ENCODE measurements at places on chromosomes 13 and 19.
A peak's percentile ranks its signal among the peaks of the same experiment; 100 is the strongest.

- DNase-seq = no peak
These were observed 352.5 kb downstream of the DNAJC15 start for GRCh38 chr13:43375797-43376465.

GRCh38 chr19:925087-925525 lies 729 bp upstream of the ARID3A start:
- DNase-seq = no peak

- DNase-seq = no peak
These were observed 144.6 kb downstream of the NBEA start for GRCh38 chr13:35086667-35087066.

- DNase-seq = no peak
These were observed 15.4 kb upstream of the MED4 start for GRCh38 chr13:48110132-48110868.

DNA sequence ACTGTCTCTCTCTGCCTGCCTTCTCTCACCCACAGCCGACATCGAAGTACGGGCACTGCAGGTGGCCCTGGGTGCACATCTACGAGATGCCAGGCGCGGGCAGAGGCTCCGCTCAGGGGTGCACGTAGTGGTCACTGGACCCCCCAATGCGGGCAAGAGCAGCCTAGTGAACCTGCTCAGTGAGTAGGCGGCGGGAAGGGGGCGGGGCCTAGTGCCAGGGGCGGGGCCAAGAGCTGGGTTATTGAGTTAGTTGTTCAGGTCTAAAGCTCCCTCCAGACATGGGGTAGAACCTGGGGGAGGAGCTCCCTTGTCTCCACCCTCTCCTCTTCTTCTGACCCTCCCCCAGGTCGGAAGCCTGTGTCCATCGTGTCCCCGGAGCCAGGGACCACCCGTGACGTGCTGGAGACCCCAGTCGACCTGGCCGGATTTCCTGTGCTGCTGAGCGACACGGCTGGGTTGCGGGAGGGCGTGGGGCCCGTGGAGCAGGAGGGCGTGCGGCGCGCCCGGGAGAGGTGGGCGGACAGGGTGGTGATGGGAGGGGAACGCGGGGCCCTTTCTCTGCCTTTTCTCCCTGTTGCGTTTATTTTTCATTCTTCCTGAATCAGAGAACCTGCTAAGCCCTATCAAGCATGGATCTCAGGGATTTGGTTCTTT lies 1.9 kb downstream of the GTPBP3 start:
- DNase-seq = peak; percentile 36

DNA sequence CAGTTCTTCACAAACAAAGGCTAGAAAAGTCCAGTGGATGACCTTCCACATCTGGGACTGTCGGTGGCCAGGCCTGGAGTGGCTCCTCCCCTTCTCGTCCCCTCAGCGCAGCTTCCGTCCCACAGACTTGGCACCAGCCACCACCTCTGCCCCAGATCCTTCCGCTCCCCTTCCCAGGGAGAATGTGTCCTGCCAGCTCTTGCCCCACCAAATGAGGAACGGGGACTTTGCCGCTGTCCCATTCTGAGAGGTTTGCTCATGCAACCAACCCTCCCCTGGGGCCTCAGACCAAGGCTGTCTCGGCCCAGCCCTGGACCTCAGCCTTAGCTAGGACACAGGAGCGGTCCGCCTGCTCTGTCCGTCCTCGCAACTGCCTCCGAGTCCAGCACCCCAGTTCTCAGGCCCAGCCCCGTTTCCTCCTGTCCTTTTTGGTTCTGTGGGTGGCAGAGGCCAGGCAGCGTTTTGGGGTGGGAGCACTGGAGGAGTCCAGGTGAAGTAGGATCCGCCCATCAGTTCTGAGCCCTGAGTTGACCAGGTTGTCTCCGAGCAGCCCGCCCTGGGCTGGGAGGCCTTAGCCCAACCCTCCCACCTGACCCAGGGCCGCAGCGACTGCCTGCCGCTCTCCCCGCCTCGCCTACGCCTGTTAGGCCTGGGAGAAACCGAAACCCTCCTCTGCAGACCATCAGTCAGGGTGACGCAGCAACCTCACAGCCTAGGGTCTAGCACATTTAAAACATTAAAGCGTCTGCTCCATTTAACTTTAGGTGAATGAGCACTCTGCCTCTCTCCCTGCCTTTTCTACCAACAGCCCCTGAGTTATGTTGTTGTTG lies 284.3 kb downstream of the FOXO1 start:
- no peak for DNase-seq

GRCh38 chr13:39526499-39526898 lies 76.5 kb downstream of the LHFPL6 start:
- DNase-seq = no peak

DNA sequence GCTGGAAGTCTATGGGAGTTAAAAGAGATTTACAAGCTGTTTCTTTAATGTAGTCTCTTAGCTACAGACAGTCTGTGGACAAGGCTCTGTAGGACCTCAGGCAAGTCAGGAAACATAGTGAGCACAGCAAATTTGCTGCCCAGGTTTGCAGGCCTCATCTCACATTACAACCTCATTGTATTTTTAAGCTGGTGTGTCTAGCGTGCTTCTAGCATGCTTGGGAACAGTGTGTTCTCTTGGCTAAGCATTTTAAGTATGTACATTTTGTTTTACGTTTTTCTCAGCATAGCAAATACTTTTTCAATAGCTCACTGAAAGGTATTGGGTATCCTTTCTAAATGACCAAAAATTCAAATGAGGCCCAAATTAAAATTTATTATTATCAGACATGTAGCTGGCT lies 113.2 kb downstream of the STARD13 start:
- no peak for DNase-seq

- peak; percentile 84 for DNase-seq
These were observed 21.3 kb upstream of the MTRF1 start for GRCh38 chr13:41284512-41285288.

DNA sequence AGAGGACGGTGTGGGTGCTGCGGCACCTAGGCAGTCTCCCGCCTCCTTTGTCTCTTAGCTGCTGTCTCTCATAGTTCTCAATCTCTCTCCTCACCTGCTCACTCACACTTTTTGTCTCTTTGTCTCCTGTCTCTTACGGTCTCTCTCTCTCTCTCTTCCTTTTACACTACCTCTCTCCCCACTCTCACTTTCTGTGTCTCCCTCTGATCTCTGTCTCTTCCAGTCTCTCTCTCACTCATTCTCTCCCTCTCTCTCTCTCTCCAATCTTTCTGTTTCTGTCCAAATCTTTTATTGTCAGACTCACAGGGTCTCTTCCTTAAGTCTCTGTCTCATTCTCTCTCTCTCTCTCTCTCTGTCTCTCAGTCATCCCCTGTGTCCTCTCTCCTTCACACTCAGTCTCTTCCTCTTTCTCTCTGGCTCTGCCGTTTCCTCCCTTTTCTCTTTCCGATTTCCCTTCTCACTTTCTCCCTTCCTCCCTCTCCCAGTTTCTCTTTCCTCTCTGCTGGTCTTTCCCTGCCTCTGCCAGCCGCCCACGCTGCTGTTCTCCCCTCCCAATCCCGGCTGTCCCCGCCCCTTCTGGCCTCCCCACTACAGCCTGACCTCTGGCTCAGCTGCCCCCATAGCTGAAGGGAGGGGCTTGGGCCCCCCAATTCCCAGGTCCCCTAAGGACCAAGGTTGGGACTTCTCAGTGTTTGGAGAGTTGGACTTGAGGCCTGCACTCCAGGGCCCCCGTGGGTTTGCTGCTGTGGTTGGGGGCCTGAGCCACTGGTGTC lies at the start of gene PLEKHA4:
PLEKHA4 (minus strand) TSS at position 504 of the 773 bp plus-strand sequence. CDS start 997 bp downstream, outside the sequence.
- no peak for DNase-seq

DNA sequence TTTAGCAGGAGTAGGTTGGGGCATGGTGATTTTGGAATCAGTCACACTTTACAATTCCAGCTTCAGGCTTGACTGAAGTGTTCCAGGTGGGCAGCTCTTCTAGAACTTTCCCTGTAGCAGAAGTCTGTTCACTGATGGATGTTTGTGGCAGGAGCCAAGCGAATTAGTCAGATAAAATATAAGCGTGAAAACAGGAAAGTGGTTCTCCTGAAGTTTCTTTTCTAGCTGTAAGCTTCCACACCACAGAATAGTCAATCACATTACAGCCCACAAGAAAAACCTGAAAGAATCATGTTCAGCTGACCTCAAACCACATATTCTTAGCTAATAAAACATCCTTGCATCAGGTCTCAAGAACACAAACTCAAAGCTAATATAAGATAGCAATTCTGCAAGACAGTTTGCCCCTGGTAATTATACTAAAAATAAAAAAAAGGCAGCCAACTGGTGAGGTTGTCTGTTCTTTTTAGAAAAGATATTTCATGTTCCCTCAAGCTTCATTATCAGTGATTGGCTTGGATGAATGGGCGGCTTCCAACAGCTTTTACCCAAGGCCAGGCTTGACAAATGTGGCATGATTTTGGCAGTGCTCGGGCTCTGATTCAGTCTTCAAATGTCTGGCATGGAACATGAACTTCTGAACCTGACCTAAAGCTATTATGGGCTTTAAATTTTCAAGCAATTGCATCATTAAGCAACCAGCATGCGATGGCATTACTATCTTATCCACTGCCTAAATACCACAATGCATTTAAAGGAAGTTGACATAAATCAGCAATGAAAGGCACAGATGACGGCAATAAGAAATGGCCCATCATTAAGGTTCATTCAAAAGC lies 136.8 kb downstream of the DCLK1 start:
- DNase-seq = peak; percentile 84

- DNase-seq = no peak
These were observed 11.9 kb upstream of the PIK3R2 start for GRCh38 chr19:18141031-18141430.

DNA sequence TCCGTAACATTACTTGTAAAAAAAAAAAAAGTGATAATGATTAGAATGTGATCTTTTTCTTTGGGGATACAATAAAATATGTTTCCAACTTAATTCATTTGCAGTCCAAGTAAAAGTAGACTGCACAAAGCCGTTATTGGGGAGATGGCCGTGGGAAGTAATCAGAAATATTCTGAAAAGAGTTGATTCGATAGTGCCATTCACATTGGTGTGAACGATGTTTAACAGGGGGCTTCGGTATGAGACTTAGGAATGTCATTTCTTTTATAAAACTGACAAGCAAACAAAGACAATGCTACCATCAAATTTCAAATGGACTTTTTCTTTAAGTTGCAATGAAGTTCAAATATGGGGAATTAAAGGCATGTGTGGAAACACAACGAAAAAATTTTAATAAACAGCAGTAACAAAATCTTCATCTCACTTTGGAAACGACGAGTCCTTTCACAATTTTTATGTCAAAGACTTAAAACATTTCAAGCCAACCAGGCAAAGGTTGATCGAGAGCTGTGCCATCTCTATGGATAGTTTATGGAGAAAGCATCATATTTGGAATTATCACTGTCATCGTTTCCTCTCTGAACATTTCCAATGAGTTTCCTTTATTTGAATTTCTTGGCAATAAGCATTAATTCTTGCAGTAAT lies 1.7 kb upstream of the ZIC5 start:
- DNase-seq = no peak

DNA sequence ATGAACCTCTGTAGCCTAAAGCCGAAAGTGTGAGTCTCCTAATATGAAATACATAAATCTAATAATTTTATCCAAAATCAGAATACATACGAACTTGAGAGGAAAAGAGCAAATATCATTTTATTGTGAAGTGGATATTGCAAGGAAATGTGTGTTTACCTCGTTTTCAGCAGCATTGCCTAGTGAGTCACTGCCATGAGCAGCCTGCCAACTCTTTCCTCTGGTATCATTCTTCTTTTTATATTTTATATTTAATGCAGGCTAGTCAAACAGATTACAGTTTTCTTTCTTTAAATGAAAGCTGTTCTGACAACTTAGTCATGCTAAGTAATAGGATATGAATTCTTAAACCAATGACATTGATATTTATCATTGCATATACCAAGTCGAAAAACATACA lies 44.2 kb downstream of the EDNRB start:
- no peak for DNase-seq

GRCh38 chr13:93496985-93497673 lies 270.5 kb downstream of the GPC6 start:
- no peak for DNase-seq

DNA sequence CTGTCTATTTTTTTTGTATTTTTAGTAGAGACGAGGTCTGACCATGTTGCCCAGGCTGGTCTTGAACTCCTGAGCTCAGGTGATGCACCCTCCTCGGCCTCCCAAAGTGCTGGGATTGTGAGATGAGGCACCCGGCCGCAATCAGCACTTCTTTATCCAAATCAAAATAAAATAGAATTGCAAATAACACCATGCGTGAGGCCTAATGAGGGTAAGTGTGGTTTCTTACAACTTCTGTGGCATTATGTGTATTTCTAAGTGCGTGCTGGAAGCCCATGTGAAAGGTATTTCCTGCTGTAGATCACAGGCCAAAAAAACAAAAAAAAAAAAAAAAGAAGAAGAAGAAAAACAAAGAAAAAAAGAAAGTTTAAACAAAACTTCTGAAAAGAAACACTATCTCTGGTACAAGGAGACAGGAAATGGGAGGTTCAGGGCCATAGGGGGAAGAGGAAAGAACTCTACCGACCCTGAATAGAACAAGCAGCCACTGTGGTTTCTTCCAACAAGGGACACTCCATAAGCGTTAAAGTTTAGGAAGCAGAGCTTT lies 3.0 kb upstream of the GRAMD1A start:
- DNase-seq = no peak

- DNase-seq = no peak
These were observed 142.8 kb downstream of the KLF12 start for GRCh38 chr13:73991384-73991783.

- DNase-seq = peak; percentile 13
These were observed 53.6 kb downstream of the ZAR1L start for GRCh38 chr13:32261567-32261966.

GRCh38 chr13:107942030-107942617 lies 273.2 kb downstream of the LIG4 start:
- no peak for DNase-seq

DNA sequence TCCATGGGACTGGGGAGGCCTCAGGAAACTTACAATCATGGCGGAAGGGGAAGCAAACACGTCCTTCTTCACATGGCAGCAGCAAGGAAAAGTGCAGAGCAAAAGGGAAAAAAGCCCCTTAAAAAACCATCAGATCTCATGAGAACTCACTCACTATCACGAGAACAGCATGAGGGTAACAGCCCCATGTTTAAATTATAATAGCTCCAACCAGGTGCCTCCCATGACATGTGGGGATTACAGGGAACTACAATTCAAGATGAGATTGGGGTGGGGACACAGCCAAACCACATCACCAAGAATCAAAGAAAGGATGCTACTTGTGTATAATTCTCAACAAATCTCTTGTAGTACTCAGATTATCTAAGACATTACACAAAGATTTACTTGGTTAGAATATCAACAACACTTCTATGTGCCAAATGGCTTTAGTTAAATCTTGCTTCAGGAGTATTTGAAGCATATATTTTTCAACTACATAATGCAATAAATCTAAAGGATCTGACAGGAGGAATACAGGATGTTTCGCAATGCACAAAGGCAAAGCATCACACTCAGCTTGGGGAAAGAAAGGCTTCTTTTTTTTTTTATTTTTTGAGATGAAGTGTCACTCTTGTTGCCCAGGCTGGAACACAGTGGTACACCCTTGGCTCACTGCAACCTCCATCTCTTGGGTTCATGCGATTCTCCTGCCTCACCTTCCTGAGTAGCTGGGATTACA lies 180.0 kb downstream of the LHFPL6 start:
- DNase-seq = no peak

- no peak for DNase-seq
These were observed 131.9 kb upstream of the IRS2 start for GRCh38 chr13:109918179-109918711.

Measured in RWPE1 (cell line).